ENCODE measurements at places on chromosomes 7 and 10.

- DNase-seq, result no peak
Measured at GRCh38 chr10:103843045-103843444, 12.3 kb downstream of the SH3PXD2A start.

GRCh38 chr7:134919240-134919641 is 67.1 kb upstream of the AGBL3 start:
- DNase-seq, result no peak

- DNase-seq, result no peak
Measured at GRCh38 chr7:157656195-157656769, 319.5 kb downstream of the DNAJB6 start.

DNA sequence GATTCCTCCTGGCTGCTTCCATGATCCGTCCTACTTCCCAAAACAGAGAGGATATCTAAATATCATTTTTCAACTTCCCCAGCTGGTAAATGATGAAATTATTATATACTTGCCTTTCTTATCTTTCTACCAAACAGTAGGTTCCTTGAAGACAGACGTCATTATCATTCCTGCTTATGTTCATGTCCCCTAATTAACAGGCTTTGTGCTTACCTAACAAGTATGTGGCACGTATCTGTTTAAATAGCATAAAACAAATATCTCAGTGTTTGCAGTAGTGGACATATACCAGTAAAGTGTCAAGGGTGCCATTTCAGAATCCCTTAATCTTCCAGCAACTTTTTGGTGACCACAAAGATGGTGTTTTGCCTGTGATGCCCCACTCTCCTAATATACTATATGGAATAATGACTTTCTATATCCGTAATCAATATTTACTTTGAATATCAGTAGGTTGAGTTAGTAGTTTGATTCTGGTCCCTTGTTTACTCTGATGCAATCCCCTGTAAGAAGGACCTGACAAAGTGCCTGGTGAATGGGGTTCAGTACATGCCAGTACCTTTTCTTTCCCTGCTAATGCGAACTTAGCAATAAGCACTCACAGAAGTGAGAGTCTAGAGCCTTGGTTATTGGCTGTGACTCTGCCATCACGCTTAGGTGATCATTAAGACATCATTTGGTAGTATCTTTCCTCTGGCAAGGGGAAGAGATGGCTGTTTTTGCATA is 124.4 kb downstream of the ITIH5 start:
- DNase-seq, result no peak

DNA sequence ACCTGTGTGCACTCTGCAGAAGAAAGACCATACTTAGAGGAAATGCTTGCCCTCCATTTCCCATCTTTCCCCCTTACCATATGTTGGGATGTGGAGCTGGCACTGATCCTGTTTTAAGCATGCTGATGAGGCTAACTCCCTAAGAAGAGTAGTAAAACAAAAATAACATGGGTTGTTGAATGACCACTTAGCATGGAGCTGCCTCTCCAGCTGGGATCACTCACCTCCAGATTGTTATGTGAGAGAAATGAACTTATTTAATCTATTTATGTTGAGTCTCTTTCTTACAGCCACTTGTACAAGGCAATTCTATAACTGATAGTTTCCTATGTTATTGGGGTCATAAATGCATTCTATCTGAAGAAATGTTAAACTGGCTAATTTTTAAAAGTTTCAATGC is 17.0 kb downstream of the CTTNBP2 start:
- DNase-seq, result no peak

- no peak for DNase-seq
Measured at GRCh38 chr7:129754406-129754805, 142.9 kb downstream of the NRF1 start.

GRCh38 chr7:141737118-141737835 is 881 bp upstream of the SSBP1 start:
- peak; percentile 34 for DNase-seq

GRCh38 chr10:130395248-130395936 is 259.2 kb downstream of the GLRX3 start:
- no peak for DNase-seq

GRCh38 chr7:83807774-83808173 is 158.8 kb upstream of the SEMA3E start:
- DNase-seq, result no peak

DNA sequence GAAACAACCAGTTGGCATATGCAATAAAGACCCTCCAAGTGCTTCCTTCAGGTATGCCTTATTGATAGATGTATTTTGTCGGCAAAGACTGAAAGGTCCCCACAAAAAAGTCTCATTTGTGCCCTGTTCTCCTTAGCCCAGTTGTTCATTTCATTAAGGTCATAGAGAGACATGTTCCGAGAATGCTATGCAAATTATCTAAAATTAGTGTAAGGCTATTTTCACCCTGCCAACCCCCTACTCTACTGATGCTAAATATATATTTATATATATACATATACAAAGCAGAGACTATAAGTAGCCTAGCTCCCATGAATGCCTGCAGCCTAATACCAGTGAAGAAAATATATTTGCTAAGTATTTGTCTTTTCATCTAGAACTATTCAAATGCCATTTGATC is 96.7 kb upstream of the ADO start:
- DNase-seq, result no peak

DNA sequence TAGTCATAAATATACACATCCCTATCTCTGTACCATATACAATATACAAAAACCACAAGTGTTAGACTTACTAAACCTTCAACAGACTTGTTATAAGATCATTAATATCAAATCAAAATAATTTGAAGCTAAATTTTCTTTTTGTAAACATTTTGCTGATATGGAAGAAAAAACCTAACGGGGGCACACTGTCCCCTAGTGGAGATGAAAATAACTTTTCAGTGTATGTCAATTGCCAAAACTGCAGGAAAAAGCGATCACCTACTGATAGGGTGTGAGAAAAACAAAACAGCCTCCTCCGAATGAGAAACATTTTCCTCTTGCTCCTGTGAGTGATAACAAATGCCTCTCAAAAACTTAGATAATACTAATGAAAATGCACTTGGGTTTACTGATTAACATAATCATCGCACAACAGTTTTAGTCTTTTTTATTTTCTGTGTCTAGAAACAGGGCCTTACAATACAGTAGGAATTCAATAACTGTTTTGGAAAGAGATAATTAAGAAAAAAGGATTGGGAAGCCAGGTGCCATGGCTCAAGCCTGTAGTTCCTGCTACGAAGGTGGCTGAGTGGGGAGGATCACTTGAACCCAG is 322.7 kb downstream of the CRPPA start:
- DNase-seq, result no peak

DNA sequence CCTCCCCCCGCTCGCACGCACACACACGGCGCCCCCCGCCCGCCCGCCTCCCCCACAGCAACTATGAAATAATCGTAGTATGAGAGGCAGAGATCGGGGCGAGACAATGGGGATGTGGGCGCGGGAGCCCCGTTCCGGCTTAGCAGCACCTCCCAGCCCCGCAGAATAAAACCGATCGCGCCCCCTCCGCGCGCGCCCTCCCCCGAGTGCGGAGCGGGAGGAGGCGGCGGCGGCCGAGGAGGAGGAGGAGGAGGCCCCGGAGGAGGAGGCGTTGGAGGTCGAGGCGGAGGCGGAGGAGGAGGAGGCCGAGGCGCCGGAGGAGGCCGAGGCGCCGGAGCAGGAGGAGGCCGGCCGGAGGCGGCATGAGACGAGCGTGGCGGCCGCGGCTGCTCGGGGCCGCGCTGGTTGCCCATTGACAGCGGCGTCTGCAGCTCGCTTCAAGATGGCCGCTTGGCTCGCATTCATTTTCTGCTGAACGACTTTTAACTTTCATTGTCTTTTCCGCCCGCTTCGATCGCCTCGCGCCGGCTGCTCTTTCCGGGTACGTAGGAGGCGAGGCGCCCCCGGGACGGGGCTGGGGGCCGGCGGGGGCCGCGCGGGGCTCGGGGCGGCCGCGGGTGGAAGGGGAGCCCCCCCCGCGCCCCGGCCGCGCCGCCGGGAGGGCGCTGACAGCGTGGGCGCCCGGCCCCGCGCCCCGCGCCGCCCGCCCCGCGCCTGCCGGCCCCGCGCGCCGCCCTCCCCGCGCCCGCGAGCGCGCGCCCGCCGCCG is 441 bp downstream of the BMI1 start:
- DNase-seq, result peak; percentile 47

DNA sequence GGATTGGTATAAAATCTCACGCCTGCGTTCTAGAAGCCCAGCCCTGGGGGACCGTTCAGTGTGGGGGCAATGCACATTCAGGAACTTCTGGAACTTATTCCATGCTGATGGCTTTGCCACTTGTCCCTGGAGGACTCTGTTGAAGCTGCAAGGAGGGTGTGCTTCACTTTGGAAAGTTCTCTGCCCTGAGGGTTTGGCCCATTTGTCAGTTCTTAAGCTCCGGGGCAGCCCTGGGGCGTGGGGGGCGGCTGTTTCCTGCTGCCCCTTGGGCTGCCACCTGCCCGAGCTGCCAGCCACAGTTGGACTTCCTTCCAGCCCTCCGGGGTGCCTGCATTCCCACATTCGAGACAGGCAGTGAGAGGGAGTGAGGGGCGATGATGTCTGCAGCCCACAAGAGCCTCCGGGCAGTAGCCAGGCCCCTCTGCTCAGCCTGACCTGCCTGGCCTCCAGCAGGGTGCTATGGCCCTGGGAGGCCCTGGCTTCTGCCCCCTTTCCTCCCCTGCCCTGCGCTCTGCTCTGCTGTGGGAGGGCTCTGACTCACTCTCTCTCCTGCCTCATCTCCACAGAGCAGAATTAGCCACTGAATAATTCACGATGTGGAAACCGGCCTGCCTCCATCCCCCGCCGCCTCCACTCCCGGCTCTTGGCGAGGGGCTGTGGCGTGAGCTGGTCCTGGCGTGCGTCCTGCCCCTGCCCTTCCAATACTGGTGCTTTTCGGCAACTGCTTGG is 1.9 kb downstream of the TTYH3 start:
- DNase-seq, result no peak

DNA sequence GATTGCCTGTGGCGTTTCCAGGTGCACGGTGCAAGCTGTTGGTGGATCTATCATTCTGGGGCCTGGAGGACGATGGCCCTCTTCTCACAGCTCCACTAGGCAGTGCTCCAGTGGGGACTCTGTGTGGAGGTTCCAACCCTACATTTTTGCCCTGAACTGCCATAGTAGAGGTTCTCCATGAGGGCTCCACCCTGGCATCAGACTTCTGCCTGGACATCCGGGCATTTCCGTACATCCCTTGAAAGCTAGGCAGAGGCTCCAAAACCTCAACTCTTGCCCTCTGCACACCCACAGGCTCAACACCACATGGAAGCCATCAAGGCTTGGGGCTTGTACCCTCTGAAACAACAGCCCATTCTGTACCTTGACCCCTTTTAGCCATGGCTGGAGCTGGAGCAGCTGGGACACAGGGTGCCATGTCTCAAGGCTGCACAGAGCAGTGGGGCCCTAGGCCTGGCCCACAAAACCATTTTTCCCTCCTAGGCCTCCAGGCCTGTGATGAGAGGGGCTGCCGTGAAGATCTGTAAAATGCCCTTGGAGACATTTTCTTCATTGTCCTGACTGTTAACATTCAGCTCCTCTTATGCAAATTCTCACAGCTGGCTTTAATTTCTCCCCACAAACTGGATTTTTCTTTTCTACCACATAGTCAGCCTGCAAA is 10.0 kb upstream of the FGL2 start:
- DNase-seq, result no peak

DNA sequence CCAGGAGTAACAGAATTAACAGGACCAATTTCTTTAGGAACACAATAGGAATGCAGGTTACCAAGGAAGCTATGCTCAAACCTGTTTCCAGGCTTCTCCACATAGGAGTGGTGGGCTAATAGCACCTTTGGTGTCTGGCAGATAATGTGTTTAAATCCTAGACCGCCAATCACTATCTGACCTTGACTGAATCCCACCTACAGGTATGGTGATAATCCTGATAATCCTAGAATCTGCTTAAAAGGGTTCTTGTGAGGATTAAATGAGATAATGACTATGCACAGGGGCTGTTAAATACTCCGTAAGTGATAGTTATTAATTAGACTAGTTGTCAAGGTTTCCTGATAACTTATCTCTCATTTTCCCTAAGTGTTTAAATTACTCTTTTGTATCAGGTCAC is 81.2 kb downstream of the EPC1 start:
- DNase-seq, result no peak

GRCh38 chr10:113056030-113056429 is 106.0 kb downstream of the TCF7L2 start:
- DNase-seq, result no peak

- DNase-seq, result no peak
Measured at GRCh38 chr10:133160826-133161471, 930 bp downstream of the KNDC1 start.

GRCh38 chr10:17918187-17918903 is 33.4 kb upstream of the SLC39A12 start:
- no peak for DNase-seq

DNA sequence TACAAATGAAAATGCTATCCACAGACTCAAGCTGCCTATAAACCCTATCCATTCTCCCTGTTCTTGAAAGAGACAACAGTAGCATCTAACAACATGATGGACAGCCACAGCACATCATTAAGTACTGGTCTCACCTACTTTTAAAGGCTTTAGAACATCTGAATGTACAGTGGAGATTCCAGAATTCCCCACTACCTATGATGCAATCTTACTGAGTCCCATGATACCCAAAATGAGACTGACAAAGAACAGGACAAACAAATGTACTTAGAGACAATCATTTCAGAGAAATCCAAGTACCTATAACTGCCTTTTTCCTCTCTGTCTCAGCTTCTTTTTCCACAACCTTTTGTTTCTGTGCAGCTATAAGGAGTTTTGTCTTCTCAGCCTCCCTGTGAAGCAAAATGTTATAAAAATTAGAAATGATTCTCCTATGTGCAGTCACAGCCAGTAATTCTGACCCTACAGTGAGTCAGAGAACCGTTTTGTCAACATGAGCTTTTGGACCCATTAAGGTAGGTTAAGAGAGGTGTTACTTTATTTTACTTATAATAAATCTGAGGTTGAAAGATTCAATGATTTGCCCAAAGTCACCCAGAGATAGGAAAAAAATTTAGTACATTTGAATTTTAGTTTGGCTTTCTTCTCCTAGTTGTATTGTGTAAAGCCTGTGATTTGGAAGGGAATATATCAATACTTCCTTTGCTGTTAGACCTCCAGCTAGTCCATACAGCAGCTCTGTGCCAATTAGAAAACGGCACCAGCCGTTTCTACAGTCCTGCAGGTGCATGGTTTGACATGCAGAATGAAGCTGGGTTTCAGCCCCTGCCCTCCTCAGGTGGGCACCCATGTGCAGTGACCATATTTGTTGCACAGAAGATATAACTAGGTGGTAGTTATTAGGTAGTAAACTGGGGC is 21.9 kb downstream of the ERLIN1 start:
- DNase-seq, result no peak

GRCh38 chr7:110891197-110891596 is 199.7 kb upstream of the LRRN3 start:
- no peak for DNase-seq

GRCh38 chr7:27143950-27144780 is 684 bp upstream of the HOXA5 start:
- DNase-seq, result no peak

- DNase-seq, result no peak
Measured at GRCh38 chr7:78924581-78924980, 528.9 kb downstream of the MAGI2 start.

All from NCI-H510A treated with DMSO at 0.1 percent for 48 hours (cell line).